ENCODE measurements at places on chromosomes 1 and 21. TPM values are rescaled to one million over a fixed set of nuclear protein-coding genes. Genes with fewer than 3 reads are reported as not detected.

EBNA1BP2 gene
- 65.0 TPM for total RNA-seq

FCER1A gene
- total RNA-seq: not detected

SLC30A2 gene
- not detected for total RNA-seq

SPATA21 gene
- total RNA-seq: not detected

RNU1-4 gene
- total RNA-seq: 4,050 TPM

NTMT2 gene
- total RNA-seq: not detected

FNDC10 gene
- 0.92 TPM for total RNA-seq

S100A9 gene
- total RNA-seq: 0.28 TPM

ARHGAP29 gene
- 15.6 TPM for total RNA-seq

CD34 gene
- 0.14 TPM for total RNA-seq
